ENCODE measurements at places on chromosomes 16 and 17.

DNA sequence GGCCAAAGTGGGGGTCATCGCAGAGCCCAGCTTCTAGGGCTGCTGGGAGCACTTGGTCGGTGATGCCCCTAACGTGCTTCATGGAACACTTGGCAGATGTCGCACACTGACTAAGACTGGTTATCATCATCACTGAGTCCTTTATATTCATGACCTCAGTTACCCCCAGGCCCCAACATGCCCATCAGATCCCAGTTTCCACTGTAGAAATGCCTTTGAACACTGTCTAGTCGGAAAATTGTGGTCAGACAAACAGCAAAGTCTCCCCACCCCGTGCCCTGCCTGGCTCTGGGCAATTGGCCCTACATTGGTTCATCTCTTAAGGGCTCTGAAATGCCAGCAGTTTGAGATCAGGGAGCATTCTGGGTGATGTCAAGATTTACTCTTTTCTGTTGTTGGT is 51.3 kb downstream of the NKD1 start:
- DNase-seq, result no peak

DNA sequence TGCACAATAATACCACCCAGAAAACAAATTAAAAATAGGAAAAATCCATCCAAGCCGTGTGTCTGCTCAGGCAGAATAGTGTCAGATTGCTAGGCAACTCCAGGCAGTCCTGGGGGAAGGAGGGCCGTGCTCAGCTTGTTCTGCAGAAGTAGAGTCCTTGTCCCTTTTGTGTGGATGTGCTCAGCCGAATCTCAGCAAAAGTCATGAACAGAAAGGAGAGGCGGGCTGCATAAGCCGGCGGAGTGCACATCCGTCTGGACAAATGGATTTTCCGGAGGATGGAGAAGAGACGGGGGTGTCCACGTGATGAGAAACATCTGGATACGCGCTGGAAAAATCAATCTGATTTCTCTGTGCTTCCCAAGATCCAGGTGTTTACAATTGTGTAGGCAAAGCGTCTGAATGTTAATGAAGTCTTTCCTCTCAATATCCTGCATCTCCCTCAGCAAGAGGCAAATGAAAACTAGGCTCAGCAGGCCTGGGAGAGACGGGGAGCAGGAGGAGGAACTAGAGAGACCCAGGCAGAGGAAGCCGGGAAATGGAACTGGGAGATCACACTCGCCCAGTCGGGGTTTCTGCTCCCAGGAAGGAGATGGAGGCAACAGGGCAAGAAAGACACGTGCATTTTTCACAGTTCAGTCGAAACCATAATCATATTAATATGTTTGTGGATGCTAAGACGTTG is 7.7 kb upstream of the RBFOX3 start:
- no peak for DNase-seq

GRCh38 chr16:3594316-3595109 is 16.9 kb downstream of the SLX4 start:
- DNase-seq, result no peak

DNA sequence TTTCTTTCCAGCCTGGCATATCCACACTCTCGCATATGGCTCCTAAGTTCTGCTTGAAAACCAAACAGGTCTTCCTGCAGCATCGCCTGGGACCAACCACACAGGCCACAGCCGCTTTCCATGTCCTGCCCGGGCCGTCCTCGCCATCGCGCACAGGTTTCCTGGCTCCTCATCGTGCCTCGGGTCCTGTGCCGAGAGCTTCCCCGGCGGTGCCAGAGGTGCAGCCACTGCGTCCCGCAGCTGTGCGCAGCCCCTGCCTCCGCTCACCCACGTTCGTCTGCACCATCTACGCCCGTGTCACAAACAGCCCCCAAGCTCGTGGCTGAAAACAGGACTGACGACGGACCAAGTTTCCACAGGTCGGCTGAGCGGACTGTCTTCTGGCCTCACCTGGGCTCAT is 6.3 kb upstream of the ZFPM1 start:
- no peak for DNase-seq

- no peak for DNase-seq
These were observed 1.8 kb downstream of the SOCS1 start for GRCh38 chr16:11253995-11254912.

Measured in stimulated activated CD8-positive, alpha-beta memory T cell treated with anti-CD3 and anti-CD28 coated beads, Interleukin-2, amount 100 ng/mL, for 48 hours (primary cell).